ENCODE measurements at places on chromosomes 11 and 22.

DNA sequence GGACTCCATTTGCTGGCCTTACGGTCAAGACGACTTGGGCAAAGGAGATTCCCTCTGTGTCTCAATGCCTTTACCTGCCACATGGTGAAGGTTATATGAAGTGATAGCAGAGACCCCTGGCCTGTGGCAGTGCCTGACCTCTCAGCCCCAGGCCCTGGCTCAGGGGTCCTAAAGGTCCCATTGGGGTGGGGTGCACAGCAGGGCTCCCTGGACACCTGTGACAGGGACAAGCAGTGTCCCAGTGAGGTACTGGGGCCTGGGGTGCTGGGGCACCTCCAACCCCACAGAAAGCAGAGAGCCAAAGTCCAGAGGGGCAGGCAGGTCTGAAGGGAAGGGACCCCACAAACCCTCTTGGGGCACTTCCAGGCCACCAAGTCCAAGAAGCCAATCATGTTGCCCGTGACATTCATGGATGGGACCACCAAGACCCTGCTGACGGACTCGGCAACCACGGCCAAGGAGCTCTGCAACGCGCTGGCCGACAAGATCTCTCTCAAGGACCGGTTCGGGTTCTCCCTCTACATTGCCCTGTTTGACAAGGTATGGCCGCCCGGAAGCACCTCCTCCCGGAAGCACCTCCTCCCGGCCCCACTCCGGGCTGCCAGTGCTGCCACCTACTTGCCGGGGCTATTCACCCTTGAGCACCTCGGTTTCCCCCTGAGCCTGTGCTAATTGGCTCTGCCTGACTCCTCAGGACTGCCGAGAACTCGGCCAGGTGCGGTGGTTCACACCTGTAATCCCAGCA is 62.5 kb downstream of the MYO7A start:
- no peak for DNase-seq

DNA sequence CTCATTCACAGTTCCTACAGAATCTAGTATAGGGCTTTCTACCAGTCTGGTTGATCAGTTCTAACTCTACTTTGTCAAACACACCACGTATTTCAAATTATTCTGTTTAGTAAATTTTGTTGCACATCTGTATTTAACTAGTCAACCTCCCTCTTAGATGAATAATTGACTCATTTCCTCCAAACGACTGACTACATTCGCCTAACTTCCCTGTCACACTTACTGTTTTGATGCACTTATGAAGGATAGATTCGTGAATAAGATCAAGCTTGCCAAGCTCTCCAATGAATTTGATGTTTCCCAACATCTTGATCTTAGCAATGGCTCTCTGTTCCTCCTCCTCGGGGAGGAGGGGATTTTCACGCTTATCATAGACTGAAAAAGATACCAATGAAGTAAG is 5.0 kb downstream of the EIF4G2 start:
- no peak for DNase-seq

DNA sequence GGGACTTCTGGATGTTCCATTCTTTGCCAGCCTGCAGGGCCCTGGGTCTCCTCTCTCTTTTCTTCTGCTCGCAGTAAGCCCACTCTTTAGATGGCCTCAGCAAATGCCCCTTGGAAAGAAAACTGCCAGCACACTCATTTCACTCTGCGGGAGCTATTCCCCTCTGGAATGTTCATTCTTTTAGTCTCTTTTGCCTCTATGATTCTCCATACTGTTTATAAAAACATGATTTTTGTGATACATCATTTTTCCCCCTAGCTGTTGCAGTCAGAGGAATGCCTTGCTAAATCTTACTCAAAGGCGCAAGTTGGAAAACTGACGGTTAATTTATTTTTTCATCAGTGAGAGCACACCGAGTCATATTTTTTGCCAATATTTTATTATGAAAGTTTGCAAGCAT is 184.9 kb downstream of the SNX19 start:
- DNase-seq, result no peak

- no peak for DNase-seq
Observed at GRCh38 chr11:115257270-115257669, 246.9 kb downstream of the CADM1 start.

GRCh38 chr22:45945621-45946106 is 31.3 kb downstream of the WNT7B start:
- no peak for DNase-seq

- no peak for DNase-seq
Observed at GRCh38 chr22:47011859-47012258, 249.4 kb downstream of the TBC1D22A start.

DNA sequence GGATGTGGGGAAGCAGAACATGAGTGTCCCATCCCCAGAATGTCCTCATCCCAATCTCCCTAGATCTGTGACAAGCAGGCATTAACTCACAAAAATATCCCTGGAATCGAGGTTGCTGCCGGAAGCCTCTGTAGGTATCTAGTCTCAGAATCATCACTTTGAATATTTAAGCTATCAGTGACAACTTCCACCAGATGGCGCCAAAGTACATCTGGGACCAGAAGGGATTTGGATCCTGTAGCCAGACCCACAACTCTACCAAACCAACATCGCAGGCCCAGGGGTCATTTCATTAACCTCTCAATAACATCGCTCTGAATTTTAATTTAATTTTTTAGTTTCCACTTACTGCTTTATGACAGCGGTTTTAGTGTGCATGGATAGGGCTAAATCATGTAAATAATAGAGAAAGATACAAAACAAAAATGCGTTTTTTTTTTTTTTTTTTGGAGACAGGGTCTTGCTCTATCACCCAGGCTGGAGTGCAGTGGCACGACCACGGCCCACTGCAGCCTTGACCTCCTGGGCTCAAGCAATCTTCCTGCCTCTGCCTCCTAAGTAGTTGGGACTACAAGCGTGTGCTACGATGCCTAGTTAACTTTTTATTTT is 1.1 kb upstream of the EXT2 start:
- DNase-seq, result peak; percentile 82

DNA sequence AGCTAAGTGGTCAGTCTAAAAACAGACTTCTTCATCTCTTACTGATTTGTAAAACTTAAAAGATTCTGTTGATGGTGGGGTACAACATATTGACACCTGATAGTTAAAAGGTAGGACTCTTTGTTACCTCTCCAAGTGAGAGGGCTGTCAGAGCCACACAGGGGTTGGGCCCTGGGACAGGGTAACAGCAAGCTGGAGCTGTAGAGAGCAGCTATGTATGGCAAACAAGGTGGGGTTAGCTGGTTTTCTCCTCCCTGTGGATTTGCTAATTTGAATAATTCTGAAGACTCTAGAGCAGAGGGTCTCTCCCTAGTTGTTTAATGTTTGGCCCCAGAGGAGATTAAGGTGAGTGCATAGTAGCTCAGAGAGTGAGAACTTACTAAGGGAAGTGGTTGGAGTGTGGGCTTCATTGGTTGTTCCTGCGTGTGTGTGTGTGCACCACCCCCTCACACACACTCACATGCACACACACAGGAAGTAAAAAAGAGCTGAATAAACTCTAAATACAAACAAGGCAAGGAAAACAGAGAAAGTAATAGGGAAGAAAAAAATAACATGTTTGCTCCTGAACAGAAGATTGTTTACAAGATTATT is 9.2 kb upstream of the GAS2 start:
- no peak for DNase-seq

- DNase-seq, result no peak
Observed at GRCh38 chr22:47027766-47028165, 265.3 kb downstream of the TBC1D22A start.

DNA sequence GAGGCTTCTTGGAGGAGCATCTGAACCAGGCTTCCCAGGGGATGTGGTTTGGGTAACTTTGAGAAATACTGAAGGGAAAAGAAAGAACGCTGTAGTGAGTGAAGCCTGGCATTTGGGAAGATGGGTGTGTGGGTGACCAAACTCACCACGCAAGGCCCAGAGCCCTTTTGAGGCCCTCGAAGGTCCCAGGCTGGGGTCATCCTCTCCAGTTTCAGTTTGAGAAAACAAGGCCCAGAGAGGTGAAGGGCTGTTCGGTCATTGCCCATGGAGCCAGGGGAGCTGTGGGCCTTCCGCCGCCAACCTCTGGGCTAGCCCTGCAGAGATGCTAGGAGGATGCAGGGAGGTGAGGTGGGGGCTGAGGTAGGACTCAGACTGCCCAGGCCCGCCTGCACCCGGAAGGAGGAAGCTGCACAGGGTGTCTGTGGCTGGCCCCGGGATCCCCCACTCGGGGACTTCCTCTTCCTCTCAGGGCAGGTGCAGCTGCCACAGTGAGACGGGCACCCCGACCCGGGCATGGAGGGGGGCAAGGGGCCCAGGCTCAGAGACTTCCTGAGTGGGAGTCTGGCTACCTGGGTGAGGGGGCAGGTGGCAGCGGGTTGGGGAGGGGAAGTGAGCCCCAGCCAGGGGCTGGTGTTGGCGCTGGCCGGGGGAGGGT is at the start of gene CCDC88B:
Gene CCDC88B, plus strand, starts transcription at position 451 of the 655 bp plus-strand sequence. Its CDS starts 63 bp downstream, at position 514.
- no peak for DNase-seq

- DNase-seq, result no peak
Observed at GRCh38 chr11:69321877-69322361, 28.0 kb downstream of the MYEOV start.

GRCh38 chr22:38223289-38223960 is 21.6 kb downstream of the MAFF start:
- no peak for DNase-seq

DNA sequence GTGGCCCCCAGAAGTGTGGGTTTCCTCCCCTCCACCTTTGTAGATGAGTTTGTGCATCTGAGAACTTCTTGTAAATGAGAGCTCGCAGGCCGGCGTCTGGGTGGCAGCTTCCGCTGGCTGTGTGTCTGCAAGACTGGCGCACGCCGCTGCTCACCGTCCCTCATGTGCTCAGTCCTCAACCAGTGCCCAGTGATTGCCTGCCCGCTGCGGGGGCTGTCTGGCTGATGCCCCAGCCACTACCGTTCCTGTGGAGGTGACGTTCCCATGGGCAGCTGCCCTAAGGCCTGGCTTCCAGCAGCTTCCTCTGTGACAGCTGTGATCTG is 8.8 kb downstream of the TBX1 start:
- DNase-seq, result no peak

- no peak for DNase-seq
Observed at GRCh38 chr22:31244046-31244942, 32.2 kb downstream of the LIMK2 start.

GRCh38 chr11:116782728-116783127 is 5.1 kb downstream of the ZPR1 start:
- no peak for DNase-seq

DNA sequence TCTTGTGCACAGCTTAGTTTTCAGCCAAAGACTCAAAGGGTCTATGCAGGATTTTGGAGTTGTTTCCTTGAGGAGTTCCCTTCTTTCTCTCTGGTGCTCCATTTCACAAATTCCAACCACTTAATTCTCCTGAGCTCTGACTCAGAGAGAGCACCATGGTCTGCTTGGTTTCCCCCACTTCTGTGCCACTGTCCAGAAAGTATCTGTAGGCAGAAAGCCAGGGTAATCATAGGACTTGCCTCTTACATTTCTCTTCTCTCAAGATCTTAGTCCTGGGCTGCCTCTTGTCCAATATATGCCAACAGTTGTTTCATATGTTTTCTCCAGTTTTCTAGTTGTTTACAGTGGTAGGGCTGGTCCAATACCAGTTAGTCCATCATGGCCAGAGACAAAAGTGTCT is 6.4 kb upstream of the MRGPRD start:
- no peak for DNase-seq

DNA sequence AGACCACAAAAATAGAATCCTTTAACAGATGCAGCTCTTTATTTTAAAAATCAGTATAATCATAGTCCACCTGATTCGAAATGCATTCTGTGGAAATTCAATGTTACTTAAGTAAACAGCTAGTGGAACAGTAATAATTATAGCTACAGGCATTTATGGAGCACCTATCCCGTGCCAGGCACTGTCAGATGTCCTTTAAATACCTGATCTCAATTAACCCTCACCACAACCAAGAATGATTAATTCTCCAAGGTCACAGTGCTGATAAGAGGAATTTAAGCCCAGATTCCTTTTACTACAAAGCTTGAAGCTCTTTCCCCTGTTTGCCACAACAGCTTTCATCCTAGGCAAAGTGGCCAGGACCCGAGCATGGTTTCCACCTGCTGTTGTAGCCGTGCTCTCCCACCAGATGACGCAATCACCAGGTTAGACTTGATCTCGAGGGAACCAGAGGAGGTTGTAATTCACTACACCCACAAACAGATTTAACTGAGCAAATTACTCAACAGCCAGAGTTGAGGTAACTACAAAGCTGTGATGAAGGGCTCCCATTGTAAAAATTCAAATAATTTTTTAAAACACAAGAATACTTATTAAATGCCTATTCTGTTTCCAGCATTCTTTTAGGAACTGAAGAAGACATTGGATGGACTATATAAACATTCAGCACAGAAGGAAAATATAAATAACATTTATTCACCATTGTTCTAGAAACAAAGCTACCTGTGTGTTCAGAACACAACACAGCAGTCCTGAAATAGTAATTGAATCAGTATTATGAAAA is 10.3 kb downstream of the PRDM10 start:
- DNase-seq, result peak; percentile 58

DNA sequence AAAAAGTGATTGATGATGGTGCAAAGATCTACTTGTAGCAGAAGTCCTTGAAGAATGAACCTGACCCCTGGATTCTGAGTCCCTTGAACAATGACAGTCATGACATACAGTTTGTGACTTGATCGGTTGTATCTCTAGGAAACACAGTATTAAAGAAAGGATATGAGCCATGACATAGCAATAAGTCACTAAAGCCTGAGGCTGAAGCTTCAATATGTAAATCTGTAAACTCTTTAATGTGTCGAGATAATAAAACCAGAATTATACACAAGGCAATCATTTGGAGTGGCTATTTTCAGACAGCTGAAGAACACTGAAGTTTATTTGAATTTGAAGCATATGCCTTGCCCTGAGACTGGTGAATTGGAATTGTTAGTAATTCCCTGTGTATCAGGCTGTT is 911.5 kb upstream of the RAG2 start:
- no peak for DNase-seq

GRCh38 chr11:85810871-85811611 is at the start of gene SYTL2:
Gene SYTL2 (minus strand): TSS chr11:85811141. CDS start chr11:85757725, 53,416 bp downstream.
- peak; percentile 33 for DNase-seq

- no peak for DNase-seq
Observed at GRCh38 chr11:83265331-83265730, 20.8 kb downstream of the CCDC90B start.

- no peak for DNase-seq
Observed at GRCh38 chr11:4887591-4887990, 5.9 kb downstream of the OR51T1 start.

DNA sequence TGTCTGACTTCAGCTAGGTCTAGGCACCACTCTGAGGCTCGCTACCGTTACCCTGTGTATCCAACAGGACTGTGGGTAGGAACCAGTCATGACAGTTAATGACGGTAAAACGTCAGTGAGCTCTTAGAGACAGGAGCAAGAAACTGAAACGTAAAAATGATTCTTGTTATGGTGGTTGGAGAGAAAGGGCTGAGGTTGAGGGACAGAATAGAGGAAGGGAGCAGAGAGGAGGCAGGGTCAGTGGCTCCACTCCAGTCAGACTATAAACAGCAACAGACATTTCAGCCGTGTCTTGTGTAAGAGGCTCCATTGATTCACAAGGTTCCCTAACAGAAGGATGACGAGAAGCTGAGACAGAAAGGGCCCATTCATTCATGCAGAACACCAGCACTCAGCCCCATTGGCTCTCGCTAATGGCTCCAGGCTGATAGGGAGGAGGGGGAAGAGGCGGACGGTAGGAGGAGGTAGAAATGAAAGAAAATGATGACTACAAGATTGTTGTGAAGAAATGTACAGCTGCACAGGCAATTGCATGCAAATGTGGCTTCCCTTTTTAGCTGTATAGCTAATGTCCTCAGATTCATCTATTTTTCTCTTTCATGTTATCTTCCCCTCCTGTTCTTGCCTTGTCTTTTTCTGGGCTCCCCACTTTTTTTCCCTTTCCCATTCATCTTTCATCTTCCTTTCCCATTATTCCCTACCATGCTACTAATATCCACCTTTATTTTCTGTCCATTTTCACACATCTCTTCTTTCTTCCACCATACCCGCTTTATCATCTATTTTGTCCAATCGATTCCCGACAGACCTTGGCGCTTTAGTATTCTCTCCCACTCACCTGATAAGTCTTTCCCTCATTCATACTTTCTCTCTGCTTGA is 34.3 kb downstream of the ETS1 start:
- DNase-seq, result no peak
